Right renal cortex interstitium (tissue), 3 donors: ENCODE measurements at places on chromosomes 3 and 15. TPM values are rescaled to one million over a fixed set of nuclear protein-coding genes. Genes with fewer than 3 reads are reported as not detected.
A peak's percentile ranks its signal among the peaks of the same experiment; 100 is the strongest.

DNA sequence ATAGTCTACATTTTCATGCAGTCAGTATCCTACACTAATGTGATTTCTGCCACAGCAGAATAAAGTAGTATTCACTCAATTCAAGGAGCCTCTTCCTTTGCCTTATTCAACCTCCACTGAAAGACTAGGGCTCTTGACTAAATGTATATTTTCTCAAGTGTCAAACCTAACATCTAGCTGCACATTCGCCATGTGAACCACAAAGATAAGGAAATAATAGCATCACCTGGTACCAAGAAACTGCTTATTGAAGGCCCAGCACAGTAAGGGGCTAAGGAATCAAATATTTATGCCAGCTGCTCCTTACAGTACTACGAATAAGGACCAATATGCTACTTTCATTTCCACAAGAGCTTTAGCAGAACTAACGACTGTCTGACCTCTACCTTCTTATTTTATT, 1.3 kb downstream of the SRP14 start:
- DNase-seq: no peak

The KCNAB1 gene
- 3.7 TPM for polyA plus RNA-seq

DNA sequence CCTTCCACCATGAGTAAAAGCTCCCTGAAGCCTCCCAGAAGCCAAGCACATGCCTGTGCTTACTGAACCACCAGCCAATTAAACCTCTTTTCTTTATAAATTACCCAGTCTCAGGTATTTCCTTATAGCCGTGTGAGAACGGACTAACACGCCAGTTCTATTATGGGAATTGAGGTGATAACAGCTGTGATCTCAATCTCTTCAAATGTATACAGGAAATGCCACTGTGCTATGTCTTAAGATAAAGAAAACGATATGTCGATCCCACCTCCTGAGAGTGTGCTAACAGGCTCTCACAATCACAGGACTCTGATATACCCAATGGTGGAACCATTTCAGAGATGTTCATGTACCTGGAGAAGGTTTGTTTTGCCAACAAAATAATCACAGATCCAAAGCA, 26.2 kb downstream of the CHSY1 start:
- no peak for DNase-seq

DNA sequence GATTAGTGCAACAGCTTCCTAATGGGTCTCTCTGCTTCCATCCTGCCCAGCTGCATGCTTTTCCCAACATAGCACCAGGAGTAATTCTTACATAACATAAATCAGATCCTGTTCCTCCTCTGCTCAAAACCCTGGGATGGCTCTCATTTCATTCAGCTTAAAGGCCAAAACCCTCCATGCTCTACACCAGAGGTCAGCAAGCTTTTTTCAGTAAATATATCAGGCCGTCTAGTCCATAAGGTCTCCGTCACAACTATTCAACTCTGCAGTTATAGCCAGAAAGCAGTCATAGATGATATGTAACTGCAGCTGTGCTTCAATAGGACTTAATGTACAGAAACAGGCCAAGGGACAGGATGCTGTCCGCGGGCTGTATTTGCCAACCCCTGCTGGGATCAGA, 202.8 kb upstream of the UBE2E2 start:
- no peak for DNase-seq

GRCh38 chr15:25869701-25870100, 6.6 kb upstream of the ATP10A start:
- DNase-seq: no peak

The DHX36 gene
- 88.5 TPM for polyA plus RNA-seq

DNA sequence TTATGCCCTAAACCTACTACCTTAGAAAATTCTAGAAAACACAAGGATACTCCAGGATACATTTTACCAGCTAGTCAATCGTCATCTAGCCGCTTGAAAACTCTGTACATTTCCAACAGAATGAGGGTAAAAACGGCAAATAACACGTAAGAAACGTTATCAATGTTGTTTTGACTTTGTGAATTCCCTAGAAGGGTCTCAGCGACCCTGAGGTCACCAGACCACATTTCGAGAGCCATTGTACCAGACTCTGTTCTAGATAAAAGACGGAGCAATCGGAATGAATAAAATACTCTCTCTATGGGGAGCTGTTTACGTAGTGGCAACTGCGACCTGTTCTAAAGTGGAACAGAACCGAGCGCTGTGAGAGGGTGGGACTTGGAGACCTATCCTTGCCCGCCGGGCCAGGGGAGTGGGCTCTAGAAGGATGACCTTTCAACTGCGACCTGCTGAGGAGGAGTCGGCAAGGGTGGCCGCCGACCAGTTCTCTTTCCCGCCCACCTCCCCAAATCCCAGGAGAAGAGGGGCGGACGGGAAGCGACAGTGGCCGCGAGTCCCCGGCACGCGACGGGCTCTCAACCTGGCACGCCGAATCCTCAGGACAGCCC, 778 bp upstream of the AP4E1 start:
- DNase-seq: peak; percentile 40

The ITGA11 gene
- polyA plus RNA-seq: 3.1 TPM

The CYP1A2 gene
- polyA plus RNA-seq: 0.18 TPM

DNA sequence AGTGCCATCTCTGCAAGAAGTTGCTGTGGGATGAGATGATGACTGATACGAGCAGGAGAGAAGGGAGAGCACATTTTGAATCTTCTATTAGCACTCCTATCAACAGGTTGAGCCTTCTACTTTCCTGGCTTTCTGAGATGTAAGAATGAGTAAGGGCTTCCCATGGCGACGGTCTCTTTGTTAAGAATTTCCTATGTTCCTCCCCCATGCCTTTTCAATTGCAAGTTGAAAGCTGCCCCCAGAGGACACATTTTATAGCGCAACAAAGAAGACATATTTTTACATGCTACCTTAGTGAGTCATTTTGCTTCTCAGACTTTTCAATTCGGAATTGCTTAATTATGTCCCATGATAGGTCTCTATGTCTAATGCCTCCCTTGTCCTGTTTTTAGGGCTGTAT, 71.3 kb upstream of the LRTM1 start:
- no peak for DNase-seq

DNA sequence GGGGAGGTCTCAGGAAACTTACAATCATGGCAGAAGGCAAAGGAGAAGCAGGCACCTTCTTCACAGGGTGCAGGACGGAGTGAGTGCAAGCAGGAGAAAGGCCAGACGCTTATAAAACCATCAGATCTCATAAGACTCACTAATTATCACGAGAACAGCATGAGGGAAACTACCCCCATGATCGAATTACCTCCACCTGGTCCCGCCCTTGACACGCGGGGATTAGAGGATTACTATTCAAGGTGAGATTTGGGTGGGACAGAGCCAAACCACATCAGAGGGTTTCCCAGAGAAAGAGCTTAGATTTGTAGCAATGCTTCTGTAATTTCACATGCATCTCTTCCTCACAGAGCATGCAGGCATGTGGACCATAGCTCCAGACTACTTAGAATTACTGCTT, 615.7 kb upstream of the UBE2E2 start:
- no peak for DNase-seq

DNA sequence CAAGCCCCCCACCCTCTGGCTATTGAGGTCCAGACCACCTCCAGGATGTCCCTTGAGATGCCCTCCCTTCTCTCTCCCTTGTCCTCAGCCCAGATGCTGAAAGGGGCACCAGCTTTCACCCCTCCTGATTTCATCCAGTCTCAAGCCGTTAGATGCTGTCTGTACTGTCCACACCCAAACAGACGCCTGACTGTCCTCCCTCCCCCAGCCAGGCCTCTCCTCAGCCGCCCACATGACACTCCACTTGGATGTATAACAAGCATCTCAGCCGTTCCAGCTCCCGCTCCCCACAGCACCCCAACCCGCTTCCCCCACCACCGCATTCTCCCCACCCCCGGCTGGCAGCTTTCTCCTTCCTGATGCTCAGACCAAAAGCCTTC, 25.0 kb upstream of the CYP11A1 start:
- no peak for DNase-seq

The SH3GL3 gene
- 13.6 TPM for polyA plus RNA-seq

DNA sequence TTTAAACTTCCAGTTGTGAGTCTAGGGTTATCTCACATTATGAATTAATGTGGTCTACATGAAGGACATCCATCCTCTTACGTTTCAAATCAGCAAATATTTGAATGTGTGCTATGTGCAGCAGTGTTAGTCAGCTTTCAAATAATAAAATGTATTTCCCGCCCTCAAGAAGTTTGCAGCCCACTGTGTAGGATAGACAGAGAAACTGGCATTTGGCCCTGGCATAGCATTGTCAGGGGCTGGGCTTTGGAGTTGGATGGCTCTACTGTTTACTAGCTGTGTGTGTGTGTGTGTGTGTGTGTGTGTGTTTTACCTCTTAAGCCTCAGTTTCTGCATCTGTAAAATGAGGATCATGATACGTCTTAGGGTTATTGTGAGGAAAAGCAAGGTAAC, 400.5 kb upstream of the C2CD4B start:
- DNase-seq: no peak

- no peak for DNase-seq
These were observed 15.4 kb upstream of the ABHD10 start for GRCh38 chr3:111963424-111963823.

GRCh38 chr3:172249039-172249438, 199.2 kb downstream of the GHSR start:
- no peak for DNase-seq

GRCh38 chr3:146585156-146585555, 20.0 kb downstream of the PLSCR5 start:
- DNase-seq: no peak

- no peak for DNase-seq
These were observed 9.3 kb upstream of the VILL start for GRCh38 chr3:37981348-37981664.
